ENCODE measurements at places on chromosomes 12 and 14.

- no peak for DNase-seq
Observed at GRCh38 chr12:119090865-119091264, 87.9 kb upstream of the HSPB8 start.

DNA sequence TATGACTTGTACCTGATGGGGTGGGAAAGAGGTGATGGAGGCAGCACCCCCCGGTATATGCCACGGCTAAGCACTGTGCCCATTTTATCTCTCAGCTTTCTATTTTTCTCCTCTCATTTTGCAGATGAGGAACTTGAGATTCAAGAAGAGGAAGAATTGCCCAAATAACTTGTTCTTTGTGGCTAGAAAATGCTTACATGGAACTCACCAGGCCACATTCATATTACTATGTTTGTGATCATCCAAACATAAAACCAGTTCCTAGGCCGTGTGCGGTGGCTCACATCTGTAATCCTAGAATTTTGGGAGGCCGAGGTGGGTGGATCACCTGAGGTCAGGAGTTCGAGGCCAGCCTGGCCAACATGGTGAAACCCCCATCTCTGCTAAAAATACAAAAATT is 14.5 kb upstream of the PSMD9 start:
- no peak for DNase-seq

DNA sequence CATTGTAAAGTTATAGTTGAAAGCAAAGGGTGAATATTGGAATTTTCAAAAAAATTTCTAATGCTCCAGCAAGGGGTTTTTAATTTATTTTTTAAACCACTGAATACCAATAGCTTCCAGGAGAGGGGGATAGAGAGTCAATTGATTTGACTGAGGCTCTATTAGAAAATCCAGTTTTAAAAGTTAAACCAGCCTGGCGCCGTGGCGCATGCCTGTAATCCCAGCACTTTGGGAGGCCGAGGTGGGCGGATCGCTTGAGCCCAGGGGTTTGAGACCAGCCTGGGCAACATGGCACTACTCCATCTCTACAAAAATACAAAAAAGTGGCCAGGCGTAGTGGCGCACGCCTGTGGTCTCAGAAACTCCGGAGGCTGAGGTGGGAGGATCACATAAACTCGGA is 150.1 kb downstream of the SLC38A4 start:
- no peak for DNase-seq

- no peak for DNase-seq
Observed at GRCh38 chr14:99231850-99232713, 39.9 kb downstream of the BCL11B start.

DNA sequence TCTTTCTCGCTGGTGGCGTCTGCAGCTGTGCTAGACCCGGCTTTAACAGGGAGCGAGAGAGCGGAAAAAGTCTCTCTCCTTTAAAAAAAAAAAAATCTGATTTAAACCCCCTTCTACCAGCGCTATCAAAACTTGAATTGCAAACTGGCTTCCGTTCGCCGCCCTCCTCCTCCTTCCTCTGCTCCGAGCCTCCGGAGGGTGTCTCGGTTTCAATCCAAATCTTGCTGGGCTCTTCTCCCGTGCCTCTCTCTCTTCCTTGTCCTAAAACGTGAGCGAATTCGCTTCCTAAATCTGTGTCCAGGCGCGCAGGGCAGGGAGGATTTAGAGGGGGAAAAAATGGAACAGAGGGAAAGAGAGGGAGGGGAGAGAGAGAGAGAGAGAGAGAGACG is 272 bp downstream of the TBX3 start:
- DNase-seq, result no peak

GRCh38 chr14:52949711-52950409 is 990 bp downstream of the FERMT2 start:
- DNase-seq, result no peak

GRCh38 chr14:94885481-94886155 is 115.7 kb upstream of the GSC start:
- DNase-seq, result no peak

DNA sequence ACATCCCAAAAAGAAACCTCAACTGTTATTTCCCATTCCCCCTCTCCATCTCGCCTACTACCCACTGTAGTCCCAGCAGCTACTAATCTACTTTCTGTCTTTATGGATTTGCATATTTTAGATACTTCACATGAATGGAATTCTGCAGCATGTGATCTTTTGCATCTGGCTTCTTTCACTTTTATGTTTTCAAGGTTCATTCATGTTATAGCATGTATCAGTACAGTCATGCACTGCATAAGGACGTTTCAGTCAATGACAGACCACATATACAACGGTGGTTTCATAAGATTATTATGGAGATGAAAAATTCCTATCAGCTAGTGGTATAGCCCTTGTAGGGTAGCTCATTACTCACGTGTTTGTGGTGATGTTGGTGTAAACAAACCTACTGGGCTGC is 24.5 kb downstream of the PCNX4 start:
- no peak for DNase-seq

- no peak for DNase-seq
Observed at GRCh38 chr12:94566345-94566744, 84.0 kb downstream of the TMCC3 start.

Measured in T-helper 2 cell (primary cell).